Left ventricle myocardium superior (tissue), 1 donor: ENCODE measurements at places on chromosomes 11 and 22. TPM values are rescaled to one million over a fixed set of nuclear protein-coding genes. Genes with fewer than 3 reads are reported as not detected.

DNA sequence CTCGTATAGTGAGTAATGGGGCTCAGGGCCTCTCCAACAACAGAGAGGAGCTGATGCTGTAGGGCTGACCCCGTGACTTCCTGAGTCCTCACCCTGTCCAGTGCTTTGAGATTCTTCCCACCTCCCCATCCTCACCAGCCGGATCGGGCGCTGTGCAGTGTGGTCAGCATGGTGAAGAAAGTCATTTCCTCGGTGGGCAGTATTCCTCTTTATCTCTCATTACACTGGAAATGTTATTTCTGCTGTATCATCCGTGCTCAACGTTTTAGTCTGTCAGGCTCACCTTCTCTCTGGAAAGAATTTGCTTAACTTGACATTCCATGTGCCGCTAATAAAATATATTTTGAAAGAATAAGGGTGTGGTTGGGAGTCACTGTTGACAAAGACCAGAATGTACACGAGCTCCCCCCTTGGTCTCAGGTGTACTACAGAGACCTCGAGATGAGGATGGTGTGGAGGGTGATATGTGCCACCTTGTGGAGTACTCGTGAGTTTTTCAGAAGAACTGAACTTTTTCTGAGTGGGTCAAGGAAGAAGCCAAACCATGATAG is 25.7 kb upstream of the SCGB1A1 start:
- no peak for DNase-seq

DNA sequence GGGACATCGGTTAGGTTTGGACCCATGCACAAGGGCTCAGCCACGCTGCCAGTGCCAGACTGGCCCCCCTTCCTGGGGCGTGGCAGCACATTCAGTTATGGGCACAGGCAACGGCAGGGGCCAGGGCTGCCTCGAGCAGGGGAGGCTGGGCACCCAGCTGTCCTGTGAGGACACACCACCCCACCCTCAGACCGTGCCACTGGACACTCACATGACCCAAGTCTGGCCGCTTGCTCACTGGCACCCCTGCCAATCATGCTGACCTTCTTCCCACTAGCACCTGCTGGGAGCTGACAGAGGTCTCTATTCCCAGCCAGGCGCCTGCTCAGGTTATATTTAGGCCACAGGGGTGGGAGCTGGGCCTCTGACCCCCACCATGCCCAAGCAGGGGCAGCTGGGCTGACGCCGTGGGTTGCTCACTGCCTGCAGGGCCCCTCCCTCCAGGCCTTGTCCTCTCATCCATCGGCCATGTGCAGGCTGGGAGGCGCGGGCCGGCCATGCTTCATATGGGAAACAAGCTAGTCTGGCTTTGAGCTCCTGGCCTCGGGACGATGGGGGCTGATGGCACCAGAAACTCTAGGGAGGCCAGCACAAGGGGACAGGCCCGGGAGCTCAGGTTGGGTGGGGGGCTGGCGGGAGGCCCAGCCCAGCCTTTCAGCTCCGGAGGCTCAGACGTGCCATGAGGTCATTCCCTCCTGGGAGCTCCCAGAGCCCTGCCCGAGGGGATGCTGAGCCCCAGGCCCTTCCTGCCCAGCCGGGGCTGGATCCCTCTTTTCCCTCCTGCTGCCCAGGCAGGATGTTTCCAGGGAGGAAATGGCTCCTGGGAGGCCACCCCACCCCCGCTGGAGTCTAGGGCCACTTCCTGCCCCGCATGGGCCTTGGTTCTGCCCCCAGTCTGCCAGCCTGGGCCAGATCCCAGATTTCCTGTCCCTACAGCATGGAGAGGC is 15.2 kb upstream of the TBX1 start:
- DNase-seq = peak; percentile 87

GRCh38 chr22:26718905-26719304 is 61.5 kb downstream of the MIAT start:
- no peak for DNase-seq

The FOLH1 gene
- total RNA-seq = not detected

The PHLDA2 gene
- total RNA-seq = 0.99 TPM

- DNase-seq = no peak
Observed at GRCh38 chr11:3192511-3193372, 25.9 kb downstream of the MRGPRG start.

DNA sequence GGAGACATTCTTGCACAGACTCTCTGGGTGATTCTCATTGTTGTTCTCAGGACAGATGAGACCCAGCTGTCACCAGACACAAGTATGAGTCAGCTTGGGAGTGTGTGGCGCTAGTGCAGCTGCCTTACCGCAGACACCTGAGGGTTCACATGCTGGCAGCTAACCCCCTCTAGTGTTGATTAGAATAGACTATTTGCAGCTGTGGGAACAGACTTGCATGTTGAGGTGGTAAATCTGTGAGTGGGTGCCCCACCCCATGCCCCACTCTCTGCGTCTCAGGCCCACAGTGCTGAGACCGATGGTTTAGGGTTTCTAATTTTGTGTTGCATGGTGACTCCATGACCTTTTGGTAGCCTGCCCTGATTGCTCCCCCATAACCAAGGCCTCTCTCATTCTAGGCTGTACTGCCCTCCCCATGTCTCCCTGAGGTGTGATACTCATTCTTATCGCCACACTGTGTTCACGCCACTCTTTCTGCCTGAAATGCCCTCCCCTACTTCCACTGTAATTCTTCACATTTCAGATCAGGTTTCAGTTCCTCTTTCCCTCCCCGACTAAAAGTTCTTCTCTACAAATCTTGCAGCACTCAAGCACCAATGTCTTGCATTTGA is 73.7 kb upstream of the KIRREL3 start:
- no peak for DNase-seq
